NCI-H524 (cell line): ENCODE measurements at places on chromosomes 2 and 18.
A peak's percentile ranks its signal among the peaks of the same experiment; 100 is the strongest.

DNA sequence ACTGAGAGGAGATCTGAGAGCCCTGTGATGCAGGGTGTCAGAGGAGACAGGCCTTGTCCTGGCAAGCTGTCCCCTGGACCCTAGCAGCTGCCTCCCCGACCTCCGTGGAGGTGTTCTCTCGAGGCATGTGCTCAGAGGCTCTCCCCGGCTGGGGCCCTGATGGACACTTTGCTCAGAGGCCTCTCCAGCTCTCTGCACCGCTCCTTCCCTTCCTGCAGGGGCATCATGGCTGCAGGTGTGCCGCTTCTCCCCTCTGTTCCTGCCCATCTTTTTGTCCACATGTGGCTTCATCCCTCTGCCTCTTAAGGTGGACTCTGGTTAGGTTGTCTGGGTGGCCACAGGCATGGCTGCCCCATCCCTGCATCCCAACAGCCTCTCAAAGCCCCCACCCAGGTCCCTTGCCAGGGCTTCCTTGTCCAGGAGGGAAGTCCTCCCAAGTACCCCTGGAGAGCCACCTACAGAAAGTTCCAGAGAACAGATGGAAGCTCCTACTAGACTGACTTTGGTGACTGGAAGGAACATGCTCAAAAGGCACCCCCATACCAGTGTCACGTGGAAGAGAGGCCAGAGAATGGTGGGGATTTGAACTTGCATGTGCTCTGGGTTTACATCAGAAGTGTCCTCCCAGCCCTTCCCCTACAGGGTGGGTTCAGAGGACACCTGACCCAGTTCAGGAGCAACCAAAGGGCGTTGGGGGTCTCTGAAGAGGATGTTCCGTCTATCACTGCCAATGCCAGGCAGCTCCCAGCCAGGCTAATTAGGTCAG is 120.4 kb downstream of the KLHL29 start:
- no peak for DNase-seq

DNA sequence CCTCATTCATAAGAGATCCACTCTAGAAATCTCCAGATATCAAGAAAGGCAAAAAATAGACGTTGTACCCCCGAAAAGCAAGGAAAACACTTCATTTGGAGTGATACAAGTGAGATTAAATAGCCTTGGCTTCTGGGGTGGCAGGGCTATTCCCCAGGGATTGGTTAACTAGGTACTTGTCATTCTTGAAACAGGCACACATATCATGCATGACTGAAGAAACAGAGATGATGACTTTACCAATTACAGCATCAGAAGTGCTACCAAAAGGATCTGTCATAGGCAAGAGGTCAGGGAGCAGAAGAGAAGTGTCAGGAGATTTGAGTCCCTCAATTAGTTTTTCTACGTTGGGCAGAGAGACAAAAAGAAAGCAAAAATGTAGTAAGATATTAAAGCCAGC is 45.2 kb upstream of the NFU1 start:
- peak; percentile 35 for DNase-seq

GRCh38 chr2:207288628-207289027 is 122.9 kb upstream of the KLF7 start:
- DNase-seq: no peak

GRCh38 chr18:24763765-24764513 is 303.5 kb downstream of the HRH4 start:
- no peak for DNase-seq

- no peak for DNase-seq
Measured at GRCh38 chr2:222715742-222716141, 44.3 kb downstream of the MOGAT1 start.

- DNase-seq: no peak
Measured at GRCh38 chr2:54496920-54497319, 40.8 kb downstream of the SPTBN1 start.

DNA sequence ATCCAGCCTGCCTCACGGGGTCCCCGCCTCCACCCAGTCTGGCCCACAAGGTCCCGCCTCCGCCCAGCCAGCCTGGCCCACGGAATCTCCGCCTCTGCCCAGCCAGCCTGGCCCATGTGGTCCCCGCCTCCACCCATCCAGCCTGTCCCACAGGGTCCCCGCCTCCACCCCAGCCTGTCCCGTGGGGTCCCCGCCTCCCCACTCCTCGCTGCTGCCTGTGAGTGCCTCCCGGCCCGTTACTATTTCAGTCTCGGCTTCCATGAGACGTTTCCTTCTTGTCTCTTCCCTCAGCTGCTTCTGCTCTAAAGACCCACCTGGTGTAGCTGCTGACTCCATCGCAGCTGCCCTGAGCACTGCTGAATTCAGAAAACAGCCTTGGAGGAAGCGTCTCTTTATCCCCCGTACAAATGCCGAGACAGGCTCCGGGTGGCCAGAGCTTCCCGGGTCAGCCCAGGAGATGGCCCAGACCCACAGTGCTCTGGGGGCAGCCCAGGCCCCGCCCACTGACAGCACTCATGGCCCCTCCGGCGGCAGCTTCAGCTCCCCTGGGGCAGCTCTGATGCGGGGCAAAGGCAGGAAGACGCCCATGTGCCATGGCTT is 69.8 kb downstream of the NFATC1 start:
- peak; percentile 16 for DNase-seq

- DNase-seq: no peak
Measured at GRCh38 chr18:68083131-68083530, 566.6 kb upstream of the DSEL start.

- no peak for DNase-seq
Measured at GRCh38 chr2:197657562-197657961, 17.8 kb downstream of the RFTN2 start.

- DNase-seq: no peak
Measured at GRCh38 chr2:197708331-197708730, 3.2 kb downstream of the MARS2 start.

GRCh38 chr2:149040451-149040850 is 2.0 kb downstream of the LYPD6B start:
- DNase-seq: peak; percentile 13

DNA sequence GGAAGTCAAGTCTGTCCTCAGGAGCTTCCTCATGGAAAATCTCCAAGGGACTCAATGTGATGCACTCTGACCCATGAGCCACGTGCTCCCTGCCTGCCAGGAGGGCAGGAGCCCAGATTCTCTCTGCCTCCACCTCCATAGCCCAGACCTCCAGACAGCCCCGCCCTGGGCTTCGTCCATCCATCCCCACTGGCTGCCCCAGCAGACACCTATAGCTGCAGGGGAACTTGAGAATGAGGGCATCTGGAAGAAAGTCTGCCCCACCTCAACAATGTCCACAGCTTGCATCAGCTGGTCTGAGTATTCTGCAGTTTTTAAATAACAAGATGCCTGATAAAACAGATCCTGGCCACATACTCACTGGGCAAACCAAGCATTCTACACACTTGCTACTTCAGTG is 418.8 kb upstream of the SMIM21 start:
- DNase-seq: no peak

DNA sequence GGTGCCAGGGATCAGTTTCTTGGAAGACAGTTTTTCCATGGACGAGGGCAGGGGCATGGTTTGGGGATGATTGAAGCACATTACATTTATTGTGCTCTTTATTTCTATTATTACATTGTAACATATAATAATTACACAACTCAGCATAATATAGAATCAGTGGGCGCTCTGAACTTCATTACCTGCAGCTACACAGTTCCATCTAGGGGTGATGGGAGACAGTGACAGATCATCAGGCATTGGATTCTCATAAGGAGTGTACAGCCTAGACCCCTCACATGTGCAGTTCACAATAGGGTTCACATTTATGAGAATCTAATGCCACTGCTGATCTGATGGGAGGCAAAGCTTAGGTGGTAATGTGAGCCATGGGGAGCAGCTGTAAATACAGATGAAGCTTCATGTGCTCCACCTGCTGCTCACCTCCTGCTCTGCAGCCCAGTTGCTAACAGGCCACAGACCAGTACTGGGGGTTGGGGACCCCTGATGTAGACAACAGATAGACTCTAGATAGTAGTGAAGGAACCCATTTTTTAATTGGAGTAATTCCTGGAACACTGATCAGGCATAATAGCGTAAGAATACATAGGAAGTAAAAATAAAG is 41.5 kb upstream of the MC4R start:
- peak; percentile 29 for DNase-seq

DNA sequence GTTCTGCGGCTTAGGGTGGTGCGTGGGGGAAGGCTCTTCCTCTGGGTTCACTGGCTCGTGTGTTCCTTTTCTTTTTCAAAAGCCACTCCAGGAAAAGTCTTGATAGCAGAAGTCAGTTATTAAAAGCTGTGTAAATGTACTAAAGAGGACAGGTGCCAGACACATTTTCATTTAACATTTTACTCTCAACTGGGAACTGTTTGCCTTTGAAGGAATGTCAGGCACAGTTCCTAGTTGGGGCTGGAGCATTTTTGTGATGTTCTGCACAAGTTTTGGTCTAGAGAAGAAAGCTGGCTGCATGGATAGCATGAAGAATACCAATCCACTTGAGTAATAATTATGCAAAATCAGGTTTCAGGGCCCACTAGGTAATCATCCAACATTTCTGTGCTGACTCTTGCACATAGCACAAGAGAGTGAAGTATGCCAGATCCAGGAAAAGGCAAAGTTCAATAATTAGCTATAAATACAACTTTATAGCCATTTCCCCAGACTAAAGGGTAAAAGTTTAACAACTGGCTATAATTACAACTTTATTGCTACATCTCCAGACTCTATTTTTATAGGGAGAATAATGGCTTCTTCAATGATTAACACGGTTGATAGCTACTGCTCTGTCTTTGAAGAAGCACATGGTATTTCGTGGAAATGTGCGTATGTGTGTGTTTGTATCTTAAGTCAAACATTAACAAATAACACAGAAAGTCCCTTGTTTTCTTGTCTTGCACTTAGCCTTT is 16.2 kb downstream of the SCYGR8 start:
- DNase-seq: no peak

- peak; percentile 35 for DNase-seq
Measured at GRCh38 chr18:21672521-21673267, 31.9 kb downstream of the ABHD3 start.

DNA sequence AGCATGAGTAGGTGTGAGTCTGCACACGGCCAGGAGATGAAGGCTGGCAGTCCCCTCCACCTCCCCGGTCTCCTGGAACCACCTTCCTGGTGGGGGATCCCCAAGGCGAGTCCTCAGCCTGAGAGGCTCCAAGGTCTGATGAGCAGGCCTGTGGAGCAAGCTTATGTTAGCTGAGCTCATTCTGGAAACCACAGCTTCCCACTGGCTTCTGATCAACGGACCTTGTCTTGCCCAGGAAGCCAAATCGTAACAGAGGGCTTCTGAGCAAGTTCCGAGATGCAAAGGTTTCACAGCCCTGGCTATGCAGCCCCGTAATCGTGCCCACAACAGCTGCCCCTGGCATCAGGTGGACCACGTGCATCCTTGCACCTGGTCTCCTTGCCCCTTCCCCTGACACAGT is 28.8 kb upstream of the GPR55 start:
- DNase-seq: no peak

GRCh38 chr2:60954139-60954538 is 63.4 kb upstream of the PEX13 start:
- no peak for DNase-seq
